Testis (tissue), 5 donors: ENCODE measurements at places on chromosomes 2 and 18.

DNA sequence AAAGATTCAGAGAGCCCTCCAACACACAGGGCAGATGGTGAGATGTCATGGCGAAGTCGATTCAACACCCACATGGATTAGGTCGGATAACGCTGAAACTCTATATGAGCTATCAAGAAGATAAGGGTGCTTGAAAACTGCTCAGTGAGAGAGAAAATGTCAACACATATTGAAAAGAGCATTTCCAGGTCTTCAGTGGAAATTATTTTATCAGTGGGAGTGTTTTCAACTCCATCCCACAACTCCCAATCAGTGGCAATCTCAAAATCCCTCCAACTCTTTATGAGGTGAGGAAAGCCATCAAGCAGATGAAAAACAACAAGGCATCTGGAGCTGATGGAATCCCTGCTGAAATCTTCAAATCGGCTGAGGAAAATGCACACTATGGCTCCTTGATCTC, 104.5 kb upstream of the KLHL14 start:
- DNase-seq, result no peak

DNA sequence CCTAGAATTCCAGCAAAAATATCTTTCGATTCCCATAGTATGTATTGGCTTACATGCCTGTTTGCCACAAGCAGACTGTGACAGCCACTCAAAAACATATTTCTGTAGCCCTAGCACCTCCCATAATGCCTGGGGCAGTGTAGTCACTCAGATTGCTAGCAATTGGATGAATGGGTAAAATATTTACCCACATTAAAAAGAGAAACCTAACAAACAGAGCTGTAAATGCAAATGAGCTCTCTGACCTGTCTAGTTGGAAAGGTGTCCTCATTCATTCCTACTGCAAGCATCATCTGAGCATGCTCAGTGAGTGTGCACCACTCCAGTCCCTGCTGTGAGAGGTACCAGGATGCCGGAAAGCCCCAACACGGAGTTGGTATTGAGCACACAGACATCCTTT, 234.0 kb upstream of the RAB12 start:
- DNase-seq, result no peak

- DNase-seq, result no peak
Measured at GRCh38 chr2:238383743-238384380, 42.9 kb upstream of the ASB1 start.

DNA sequence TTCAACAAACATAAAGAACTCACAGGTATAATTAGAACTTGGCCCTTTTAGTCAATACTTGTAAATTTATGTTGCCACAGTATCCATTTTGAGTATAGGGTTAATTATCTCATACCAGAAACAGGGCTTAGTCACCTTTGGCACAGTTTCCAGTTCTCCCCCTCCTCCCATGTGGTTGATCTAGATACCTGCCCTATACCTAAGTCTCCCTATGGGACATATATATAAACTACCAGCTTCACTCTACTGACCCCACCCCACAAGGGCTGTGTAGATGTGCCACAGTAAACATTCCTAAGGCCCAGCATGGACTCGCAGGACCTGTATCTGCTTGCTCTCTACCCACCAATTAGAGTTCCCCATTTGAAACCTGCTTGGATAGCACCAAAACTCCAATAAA, 371.7 kb upstream of the RND3 start:
- no peak for DNase-seq

GRCh38 chr2:15284614-15285013, 276.5 kb downstream of the NBAS start:
- no peak for DNase-seq

- no peak for DNase-seq
Measured at GRCh38 chr18:40687399-40687798, 1267.6 kb upstream of the PIK3C3 start.

GRCh38 chr2:64987956-64988419, 1.2 kb upstream of the SLC1A4 start:
- no peak for DNase-seq

DNA sequence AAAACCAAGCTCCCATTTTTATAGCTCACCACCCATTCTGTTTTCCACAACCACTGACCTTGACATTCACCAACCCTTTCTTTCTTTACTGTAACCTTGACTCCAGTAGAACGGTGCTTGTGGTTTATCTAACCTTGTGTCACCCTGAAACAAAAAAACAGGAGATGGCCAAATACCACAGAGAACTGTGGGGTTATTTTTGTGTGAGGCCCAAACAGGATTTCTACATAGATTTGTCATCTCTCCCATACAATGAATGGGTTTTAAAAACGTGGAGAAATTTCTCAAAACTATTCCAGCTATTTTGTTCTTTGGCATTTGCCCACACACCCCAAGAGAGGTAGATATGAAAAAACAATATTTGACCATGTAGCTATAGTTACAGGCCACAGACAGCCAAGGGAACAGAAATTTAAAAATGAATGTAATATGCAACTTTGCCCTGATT, 231.3 kb upstream of the TANK start:
- DNase-seq, result no peak

GRCh38 chr2:135159191-135159590, 107.1 kb downstream of the RAB3GAP1 start:
- no peak for DNase-seq

GRCh38 chr2:105158002-105158401, 83.5 kb upstream of the GPR45 start:
- DNase-seq, result no peak

- DNase-seq, result no peak
Measured at GRCh38 chr2:15747603-15748471, 156.2 kb downstream of the DDX1 start.

DNA sequence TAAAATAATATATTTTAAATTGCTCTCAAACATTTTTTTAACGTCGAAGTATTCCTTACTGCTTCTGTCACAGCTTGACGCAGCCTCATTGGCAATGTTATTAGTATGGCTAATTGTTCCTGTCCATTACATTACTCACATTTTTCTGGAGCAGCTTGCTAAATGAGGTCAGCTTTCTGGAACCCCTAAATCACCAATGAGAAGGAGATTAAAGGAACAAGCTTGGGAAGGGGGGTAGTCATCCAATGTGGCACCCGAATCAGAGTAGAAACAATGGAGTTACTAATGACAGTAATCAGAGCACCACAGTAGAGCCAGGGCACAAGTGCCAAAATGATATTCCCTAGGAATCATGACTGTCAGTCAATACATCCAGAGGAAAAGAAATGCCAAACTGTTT, 5.1 kb downstream of the NEUROD1 start:
- DNase-seq, result no peak

DNA sequence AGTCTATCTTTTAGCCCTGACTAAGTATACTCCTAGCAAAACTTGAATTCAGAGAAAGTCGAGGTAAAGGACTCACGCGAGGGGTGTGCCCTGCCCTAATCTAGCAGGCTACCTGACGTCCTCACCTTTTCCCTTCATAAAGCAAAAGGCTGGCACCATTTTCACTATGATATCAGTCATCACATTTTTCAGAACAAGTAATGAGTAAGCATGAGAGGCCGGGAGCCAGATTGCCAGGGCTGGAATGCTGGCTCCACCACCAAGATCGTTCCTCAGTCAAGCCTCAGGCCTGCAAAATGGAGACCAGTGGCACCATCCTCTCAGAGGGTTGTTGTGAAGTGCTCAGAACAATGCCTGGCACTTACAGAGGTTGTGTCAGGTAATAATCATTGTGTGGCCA, 18.7 kb upstream of the NCKAP5 start:
- DNase-seq, result no peak
